ENCODE measurements at places on chromosomes 2 and 18.

DNA sequence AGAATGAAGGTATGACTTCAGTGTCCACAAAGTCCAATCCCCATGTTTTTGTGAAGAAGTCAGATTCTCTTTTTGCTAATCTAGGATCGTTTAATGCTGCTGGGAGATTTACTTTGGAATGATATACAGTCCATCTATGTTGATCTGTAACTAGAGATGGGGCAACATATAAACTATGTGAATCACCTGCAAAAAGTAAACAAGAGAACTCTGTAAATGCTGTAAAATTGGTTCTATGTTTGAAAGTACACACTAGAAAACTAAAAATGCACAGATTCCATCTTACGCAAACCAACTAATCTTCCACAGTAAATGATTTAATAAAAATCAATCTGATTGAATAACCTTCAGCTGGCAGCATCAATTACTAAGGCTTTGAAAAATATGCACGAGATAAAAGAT lies 37.5 kb downstream of the VPS54 start:
- no peak for DNase-seq

DNA sequence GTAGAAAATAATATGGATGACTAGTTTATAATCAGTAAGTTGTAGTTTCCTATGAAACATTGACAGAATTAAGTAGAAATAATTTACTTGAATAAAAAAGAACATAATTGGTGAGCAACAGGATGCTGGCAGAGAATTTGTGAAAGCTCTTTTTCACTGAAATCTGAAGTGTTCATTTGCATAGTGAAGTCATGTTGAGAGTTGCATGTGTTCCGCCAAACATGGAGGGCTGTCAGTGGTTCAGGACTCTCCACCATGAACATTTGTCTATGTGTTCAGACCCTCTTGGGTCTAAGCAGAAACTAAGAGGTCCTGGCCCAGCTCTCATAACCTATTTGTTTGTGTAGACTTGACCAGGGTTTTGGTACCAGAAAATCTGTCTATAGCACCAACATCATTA lies 182.5 kb upstream of the LINC00305 start:
- no peak for DNase-seq

GRCh38 chr2:201164166-201164565 lies 18.8 kb upstream of the CASP10 start:
- no peak for DNase-seq

DNA sequence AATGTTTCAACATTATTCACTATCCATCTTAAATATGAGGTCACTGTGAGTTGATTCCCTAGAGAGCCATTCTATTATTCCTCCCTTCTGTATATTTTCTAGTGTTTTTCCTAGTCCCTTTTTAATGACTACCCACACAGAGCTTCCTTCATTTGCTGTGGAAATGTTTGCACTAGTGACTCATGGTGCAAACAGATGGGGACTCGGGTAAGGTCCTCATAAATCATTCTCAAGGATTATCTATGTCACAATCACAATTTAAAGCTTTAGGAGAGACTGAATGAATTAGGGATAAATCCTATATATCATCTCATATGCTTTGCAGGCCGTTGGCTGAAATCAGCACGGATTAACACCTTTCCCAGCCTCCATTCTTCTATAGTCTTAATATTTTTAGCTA lies 159.6 kb downstream of the DCC start:
- no peak for DNase-seq

- DNase-seq = no peak
Measured at GRCh38 chr2:215461836-215462532, 26.1 kb upstream of the FN1 start.

GRCh38 chr2:224492531-224492930 lies 90.6 kb upstream of the FAM124B start:
- DNase-seq = no peak

DNA sequence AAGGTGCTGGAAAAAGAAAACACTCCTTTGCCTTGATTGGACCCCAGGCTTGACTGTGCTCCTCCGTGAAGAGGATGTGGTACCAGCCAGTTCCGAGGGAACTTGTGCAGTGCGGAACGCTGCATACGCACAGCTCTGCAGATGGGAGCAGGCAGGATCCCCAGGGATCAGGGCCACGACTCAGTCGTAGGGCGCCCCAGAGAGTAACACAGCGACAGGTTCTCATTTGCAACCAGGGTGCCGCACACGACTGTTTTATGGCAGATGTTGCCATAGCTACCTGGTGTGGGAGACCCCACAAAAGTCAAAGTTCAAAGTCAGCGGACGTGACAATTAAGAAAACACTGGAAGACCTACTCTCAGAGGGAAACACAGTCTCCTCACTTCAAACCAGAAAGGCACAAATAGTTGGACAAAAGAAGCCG lies 779 bp downstream of the MALL start:
- no peak for DNase-seq

DNA sequence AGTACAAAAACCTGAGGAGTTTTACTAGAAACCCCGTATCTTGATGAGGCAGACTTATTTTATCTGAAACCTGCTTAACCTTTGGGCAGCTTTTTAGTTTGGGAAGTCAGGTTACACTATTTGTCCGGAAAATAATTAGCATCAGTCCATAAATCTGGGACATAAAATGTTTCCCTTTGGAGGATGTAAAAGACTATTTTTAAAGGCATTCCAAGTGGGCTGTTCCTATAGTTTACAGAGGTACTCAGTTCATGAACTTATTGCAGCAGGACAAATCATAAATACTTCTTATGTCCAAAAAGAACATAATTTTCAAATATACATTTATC lies 6.3 kb downstream of the HTR2B start:
- no peak for DNase-seq

- DNase-seq = no peak
Measured at GRCh38 chr2:96114546-96114902, 1.8 kb downstream of the ADRA2B start.

DNA sequence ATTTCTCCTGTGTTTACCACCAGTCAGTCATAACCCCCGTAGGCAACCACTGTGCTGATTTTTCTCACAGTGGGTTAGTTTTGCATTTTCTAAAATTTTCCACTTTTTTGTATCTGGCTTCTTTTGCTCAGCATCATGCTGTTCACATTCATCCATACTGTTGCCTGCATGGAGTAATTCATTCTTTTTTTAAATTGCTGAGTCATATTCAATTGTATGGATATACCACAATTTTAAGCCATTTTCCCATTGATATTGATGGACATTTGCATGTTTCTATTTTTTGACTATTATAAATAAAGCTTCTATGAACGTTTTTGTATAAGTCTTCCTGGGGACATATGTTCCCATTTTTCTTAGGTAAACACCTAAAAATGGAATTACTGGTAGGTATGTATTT lies 40.5 kb downstream of the ASB18 start:
- no peak for DNase-seq
